ENCODE measurements at places on chromosomes 1 and 21.

- DNase-seq: no peak
Observed at GRCh38 chr1:83718338-83718737, 280.6 kb downstream of the TTLL7 start.

DNA sequence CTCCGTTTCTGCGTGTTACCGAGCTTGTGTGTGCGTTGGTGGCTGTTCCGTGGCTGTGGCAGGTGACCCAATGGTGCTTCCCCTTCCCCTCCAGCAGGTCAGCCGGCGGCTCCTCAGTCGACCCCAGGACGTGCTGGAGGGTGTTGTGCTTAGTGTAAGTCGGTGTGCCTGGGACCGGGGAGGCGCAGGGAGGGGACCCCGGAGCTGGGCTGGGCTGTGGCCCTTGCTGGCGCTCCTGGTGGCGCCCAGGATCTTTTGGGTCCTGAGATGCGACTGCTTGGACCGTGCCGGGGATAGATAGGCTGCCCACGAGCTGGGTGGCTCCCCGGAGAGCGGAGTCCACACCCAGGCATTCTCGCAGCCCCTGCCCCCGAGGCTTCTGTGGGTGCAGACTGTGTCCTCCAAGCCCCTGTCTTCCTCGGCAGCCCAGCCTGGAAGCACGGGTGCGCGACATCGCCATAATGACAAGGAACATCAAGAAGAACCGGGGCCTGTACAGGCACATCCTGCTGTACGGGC lies 5.9 kb downstream of the ATAD3C start:
- DNase-seq: no peak

- peak; percentile 43 for DNase-seq
Observed at GRCh38 chr1:206706298-206706791, 21.6 kb downstream of the MAPKAPK2 start.

GRCh38 chr21:25457411-25457810 lies 149.9 kb downstream of the MRPL39 start:
- no peak for DNase-seq

DNA sequence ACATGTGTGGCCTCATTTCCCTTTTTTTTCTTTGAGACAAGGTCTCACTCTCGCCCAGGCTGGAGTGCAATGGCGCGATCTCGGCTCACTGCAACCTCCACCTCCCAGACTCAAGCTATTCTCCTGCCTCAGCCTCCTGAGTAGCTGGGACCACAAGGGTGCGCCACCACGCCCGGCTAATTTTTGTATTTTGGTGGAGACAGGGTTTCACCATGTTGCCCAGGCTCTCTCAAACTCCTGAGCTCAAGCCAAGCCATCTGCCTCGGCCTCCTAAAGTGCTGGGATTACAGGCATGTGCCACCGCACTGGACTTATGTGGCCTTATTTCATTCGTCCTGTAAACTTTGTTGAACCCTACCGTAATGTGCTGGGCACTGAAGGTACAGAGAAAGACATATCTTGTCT lies 569 bp upstream of the WARS2 start:
- peak; percentile 38 for DNase-seq

GRCh38 chr1:115229016-115229415 lies 109.0 kb downstream of the NGF start:
- no peak for DNase-seq

GRCh38 chr1:176448340-176448739 lies 14.6 kb upstream of the PAPPA2 start:
- DNase-seq: no peak

GRCh38 chr21:27831816-27832569 lies 865.1 kb upstream of the ADAMTS5 start:
- no peak for DNase-seq

- peak; percentile 25 for DNase-seq
Observed at GRCh38 chr1:228794810-228795209, 59.5 kb downstream of the RHOU start.

DNA sequence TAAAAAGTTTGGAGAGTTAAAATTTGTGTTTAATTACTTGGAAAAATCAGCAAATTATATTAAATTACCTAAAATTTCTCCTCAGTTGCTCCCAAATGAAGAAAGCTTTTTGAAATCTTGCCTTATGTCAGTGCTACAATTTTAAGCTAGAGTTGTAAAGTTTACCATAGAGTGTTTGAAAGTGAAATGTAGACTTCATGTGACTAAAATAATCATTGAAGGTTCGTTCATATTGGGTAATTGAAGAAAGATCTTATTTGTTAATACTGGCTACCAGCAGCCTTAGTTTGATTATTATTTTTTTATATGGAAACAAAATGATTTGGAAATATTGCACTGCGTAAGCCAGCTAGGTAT lies 4.4 kb downstream of the DYRK1A start:
- no peak for DNase-seq

DNA sequence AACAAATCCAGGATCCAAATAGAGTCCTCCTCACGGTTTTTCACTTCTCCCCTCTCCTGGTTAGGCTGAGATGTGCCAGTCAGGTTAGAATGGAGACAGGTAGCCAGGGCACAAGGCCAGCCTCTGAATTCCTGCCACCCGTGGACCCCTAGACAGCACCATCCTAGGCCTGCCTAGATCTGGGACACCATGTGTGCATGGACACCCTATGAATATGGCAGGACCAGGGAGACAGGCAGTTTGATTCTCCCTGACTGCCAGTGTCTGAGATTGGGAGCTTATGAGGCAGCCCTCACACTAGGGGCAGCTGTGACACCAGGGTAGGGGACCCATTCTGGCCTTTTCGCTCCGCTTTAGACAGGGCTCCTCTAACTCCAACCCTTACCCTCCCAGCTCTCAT lies 7.5 kb downstream of the AVPR1B start:
- no peak for DNase-seq

DNA sequence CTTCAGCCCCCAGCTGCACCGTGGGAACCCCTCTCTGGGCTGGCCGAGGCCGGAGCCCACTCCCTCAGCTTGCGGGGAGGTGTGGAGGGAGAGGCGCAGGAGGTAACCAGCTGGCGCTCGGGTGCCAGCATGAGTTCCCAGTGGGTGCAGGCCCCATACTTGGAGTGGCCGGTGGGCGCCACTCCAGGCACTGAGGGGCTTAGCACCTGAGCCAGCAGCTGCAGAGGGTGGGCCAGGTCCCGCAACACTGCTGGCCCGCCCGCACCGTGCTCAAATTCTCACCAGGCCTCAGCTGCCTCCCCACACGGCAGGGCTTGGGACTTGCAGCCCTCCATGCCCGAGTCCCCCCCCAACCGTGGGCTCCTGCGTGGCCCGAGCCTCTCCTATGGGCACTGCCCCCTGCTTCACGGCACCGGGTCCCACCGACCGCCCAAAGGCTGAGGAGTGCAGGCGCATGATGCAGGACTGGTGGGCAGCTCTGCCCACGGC lies 47.2 kb downstream of the LRRC53 start:
- DNase-seq: no peak

DNA sequence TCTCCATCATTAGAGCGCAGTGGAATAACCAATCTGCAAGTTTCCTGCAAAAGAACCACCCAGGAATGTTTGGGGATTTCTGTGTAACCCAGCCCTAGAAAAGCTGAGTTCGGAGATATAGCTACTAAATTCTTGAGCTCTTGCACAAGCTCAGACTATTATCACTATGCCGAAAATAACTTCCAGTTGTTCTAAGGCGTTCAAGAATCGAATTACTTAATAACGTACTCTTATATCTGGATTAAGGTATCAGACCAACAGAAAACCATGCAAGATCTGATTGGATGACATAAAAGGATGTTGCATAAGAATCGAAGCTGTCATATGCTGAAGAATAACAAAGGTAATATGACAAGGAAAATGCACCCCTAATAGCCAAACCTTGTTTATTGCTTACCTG lies 7.5 kb upstream of the LAMC2 start:
- no peak for DNase-seq

- DNase-seq: no peak
Observed at GRCh38 chr1:11311816-11312755, 39.1 kb downstream of the UBIAD1 start.

GRCh38 chr1:9045861-9046510 lies 19.8 kb upstream of the SLC2A7 start:
- no peak for DNase-seq

GRCh38 chr1:213194383-213194782 lies 143.3 kb downstream of the RPS6KC1 start:
- no peak for DNase-seq

DNA sequence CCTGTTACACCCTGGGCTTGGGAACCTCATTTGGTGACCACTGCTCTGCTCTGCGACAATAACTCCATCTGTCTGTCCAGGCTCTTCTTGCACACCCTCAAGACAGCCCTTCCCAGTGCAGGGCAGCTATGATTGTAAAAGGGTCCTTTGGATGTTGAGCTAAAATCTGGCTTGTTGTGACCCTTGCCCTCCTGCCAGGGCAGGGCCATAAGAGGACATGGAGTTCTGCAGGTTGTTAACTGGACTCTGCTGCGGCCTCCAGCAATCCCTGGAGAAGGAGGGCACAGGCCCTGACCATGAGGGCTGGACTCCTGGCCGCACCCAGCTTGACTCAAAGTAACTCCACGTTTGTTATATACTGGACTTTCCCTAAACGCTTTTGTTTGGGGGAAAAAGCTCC lies 41.2 kb downstream of the DHCR24 start:
- DNase-seq: no peak

GRCh38 chr1:14362331-14362730 lies 236.2 kb upstream of the KAZN start:
- no peak for DNase-seq

DNA sequence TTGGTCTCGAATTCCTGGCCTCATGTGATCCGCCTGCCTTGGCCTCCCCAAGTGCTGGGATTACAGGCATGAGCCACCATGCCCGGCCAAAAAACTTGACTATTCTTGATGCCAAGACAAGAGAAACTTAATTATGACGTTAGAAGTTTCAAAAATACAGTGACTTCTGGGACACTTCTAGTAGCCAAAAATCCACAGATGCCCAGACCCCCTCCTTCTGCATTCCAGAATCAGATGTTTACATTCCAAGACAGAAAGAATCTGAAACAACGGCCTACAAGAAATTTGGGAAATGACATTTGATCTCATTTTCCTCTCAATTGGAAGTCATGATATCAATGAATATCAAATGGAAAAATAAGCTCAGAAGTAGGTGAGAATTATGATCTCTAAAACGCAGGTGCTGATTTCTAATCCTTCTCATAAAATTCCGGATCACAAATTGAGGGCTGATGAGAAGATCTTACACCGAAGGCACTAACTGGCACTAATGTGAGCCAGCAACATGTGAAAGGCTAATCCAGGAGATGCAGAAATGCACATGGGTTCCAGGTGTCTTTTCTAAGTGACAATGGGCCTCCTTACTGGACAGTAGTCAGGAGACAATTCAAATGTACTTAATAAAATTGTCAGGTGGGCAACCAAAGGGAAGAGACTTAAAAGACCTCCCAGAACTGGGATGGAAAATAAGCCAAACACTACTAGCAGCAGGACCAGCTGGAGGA lies 5.5 kb downstream of the RAB29 start:
- no peak for DNase-seq

GRCh38 chr1:59511476-59512465 lies 214.9 kb downstream of the FGGY start:
- no peak for DNase-seq

DNA sequence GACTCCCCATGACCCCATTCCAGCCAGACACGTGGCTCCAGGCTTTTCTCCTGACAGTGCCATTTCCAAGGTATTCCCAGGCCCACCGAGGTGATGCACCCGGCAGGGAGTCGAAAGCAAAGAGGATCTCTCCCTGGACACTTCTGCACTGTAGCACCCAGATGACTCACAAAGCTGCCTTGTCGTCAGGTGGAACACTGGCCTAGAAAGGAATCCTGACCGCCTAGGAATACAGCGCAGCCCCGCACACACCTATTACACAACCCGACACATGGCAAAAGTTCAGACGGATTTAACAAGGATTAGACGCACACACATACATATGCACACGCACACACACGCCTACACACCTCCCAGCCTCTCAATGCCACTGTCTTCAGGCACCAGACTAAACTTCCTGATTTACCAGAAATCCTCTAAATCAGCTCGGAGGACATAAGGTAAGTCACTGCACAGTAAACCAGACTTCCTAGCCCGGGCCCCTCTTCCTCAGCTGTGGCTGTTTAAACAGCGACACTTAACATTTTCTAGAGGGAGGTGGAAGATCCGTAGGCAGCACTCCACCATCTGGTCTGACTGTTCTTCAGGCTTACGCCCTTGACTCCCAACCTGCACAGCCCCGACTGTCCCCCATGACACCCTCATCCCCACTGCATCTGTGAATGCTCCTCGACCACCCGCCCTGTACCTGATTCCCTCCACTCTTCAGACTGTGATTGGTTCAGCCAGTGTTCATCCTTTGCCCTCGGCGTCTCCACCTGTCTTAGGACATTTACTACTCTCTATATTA lies 12.7 kb downstream of the FAM89A start:
- no peak for DNase-seq

GRCh38 chr21:46610018-46610701 lies 5.3 kb upstream of the S100B start:
- no peak for DNase-seq

DNA sequence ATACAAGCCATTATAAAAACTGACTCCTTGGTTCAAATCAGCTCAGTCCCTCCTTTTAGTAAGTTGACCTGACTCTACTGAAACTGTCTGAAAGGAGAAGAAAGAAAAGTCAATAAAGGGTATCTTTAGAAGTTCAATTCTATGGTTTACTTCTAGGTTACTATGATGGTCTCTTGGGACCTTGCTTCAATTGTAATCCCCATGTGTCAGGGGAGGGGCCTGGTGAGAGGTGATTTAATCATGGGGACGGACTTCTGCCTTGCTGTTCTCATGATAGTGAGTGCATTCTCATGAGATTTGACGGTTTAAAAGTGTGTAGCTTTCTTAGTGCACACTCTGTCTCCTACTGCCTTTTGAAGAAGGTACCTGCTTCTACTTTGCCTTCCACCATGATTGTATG lies 31.7 kb upstream of the FNBP1L start:
- DNase-seq: no peak

- DNase-seq: no peak
Observed at GRCh38 chr1:26335774-26336476, 18.0 kb downstream of the CRYBG2 start.

DNA sequence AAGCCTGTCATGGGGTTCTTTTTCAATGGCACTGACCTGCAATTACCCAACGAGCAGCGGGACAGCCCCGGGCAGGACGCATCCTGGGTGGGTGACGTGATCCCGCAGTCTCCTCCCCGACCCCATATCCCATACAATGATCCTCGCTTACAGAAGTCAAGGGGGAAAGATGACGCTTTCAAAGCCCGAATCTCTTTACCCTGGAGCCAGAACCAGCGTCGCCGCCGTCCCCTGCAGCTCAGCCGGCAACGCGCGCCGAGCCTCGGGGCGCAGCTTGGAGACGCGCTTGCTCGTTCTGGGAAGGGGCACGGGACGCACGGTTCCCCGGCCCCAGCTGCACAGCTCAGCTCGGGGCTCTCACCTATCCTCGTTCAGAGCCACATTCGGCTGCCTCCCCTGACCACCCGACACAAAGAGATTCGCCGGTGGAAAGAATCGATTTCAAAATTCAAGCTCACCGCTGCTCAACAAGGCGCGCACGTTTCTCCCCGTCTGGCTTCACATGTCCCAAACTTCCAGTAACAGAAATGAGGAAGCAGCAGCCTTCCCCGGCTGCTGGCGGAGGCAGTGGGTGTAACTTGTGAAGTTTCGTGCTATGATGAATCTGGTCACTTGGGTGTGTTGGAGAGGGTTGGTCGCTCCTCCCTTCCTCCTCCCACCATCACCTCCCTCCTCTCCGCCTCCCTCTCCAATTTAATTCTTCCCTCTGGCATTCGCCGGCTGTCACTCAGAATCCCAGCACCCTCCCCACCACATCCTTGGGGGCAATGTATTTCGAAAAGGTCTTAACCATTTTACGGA lies at the start of gene TIAM1:
Gene TIAM1 (minus strand): TSS at position 582 of the 801 bp plus-strand sequence. CDS start 77,289 bp downstream, outside the sequence.
- DNase-seq: peak; percentile 42

Measured in stimulated activated CD4-positive, alpha-beta T cell treated with anti-CD3 and anti-CD28 coated beads, Interleukin-4, amount 100 ng/mL, for 1 hour (primary cell).